Mammary microvascular endothelial cell (primary cell): ENCODE measurements at places on chromosomes 11 and 22. TPM values are rescaled to one million over a fixed set of nuclear protein-coding genes. Genes with fewer than 3 reads are reported as not detected.

The SNRPD3 gene
- 150 and 163 TPM in 2 replicates for total RNA-seq

The OR5D16 gene
- not detected in 2 replicates for total RNA-seq

The BTBD18 gene
- not detected in 2 replicates for total RNA-seq

The ACER3 gene
- 25.6 and 43.5 TPM in 2 replicates for total RNA-seq
